ENCODE measurements at places on chromosomes 12 and 14. TPM values are rescaled to one million over a fixed set of nuclear protein-coding genes. Genes with fewer than 3 reads are reported as not detected.

OGFOD2 gene
- 26.8 TPM for total RNA-seq

DNA sequence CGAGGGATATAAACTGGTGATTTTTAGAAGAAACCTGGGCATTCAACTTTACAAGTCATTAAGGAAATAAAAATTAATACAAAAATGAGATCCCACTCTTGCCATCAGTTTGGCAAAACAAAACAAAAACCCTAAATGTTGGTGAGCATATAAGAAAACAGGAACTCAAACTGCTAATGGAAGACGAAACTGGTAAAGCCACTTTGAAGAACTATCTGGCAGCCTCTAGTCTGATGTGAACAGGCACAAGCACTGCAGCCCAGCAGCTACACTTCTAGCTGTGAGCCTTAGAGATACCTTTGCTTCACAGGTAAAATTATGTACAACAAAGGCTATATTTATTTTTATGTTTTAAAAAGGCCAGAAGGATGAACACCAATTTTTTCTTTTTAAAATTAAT lies 459.6 kb downstream of the ZFP36L1 start:
- no peak for DNase-seq

DNA sequence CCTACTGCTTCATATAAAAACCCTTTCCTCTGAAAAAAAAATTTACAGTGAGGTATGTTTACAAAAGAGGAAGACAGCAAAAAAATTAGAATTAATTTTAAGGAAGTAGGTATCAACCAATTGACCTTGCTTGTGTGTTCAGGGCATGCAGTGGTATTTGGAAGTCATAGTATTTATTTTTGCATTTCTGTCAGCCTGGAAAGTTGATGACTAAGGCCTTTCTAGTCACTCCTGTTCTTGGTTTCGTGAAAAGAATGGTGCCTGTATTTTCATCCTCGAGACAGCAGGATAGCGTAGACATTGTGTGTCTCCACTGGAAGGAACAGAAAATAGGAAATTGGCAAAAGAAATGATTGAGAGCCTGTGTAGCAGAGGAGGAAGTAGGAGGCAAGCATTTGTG lies 24.5 kb downstream of the SLC16A7 start:
- DNase-seq: no peak

- DNase-seq: no peak
Observed at GRCh38 chr12:57011438-57012424, 4.6 kb downstream of the TAC3 start.

DNA sequence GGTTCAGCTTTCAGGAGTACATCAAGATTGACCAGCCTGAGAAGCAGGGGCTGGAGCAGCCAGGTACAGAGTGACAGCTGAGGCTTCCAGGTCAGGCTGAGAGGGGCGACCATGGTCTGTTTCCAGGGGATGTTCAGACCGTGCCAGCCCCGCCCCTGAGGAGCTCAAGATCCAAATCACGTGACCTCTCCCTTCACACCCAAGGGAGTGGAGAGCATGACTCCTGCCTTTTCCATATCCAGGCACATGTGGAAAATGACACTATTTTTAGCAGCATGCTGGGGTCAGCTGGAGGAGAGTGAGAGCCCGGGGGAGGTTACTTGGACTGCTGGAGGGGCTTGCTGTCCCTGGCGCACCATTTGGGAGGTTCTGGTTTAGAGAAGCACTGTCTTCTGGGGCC lies 92.7 kb downstream of the B4GALNT3 start:
- no peak for DNase-seq

DNA sequence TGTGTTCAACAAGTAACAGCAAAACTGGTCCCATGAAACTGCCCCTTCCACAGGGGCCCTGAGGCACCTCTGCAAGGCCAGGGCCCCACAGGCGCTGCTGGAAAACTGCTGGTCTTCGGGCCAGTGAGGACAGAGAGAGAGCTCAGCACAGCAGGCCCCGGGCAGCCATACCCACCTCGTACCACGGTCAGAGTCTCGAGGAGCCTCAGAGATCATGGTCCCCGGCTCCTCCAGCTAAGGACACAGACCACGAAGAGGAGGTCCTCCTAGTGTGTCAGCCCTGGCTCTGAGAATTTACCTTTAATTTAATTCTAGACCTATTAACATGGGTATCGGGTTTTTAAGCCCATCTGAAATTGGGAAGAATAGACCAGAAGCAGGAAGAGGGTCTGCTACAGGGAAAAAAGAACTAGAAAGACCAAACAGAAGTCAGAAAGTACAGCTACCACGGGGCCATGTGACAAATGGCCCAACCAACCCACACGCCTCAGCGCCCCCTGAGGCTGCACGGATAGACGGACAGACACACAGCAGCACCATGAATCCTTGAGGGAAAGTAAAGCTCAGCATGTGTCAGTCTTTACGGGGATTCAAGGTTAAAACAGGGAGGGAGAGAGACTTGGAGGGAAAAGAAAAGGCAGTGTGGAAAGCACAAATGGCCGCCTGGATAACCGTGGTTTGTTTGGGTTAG lies 22.9 kb downstream of the ANKRD9 start:
- DNase-seq: no peak

FSCB gene
- not detected for total RNA-seq

DNA sequence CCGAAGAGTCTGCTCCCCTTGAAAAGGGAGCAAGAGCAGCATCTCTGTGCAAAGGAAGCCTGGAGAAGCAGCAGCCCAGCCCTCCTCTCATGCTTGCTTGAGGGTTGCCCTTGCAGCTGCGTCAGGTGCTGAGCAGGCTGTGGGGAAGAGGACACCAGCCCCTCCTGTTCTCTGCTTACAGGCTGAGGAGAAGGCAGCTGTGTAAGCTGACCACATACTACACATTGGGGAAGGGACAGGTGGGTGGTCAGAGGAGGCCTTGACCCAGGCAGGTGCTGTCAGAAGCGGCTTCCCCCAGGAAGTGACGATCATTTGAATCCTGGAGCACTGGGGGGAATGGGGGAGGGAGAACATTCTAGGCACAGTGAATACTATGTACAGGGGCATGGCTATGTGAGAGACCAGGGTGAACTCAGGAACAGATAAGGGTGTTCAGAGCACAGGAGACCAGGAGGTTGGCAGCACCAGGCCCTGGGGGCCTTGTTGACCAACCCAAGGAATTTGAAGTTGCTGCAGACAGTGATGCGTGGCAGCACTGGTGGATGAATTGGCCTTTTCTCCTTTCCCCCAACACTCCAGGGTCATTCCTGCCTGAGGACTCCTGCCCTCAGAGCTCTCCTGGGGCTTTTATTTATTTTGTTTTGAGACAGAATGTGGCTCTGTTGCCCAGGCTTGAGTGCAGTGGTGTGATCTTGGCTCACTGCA lies 2.7 kb upstream of the KLC1 start:
- DNase-seq: no peak

All from activated naive CD8-positive, alpha-beta T cell treated with anti-CD3 and anti-CD28 coated beads for 36 hours (primary cell).